Stimulated activated CD8-positive, alpha-beta memory T cell treated with anti-CD3 and anti-CD28 coated beads, Interleukin-15, amount 100 ng/mL, for 48 hours (primary cell): ENCODE measurements at places on chromosomes 1 and 21.

DNA sequence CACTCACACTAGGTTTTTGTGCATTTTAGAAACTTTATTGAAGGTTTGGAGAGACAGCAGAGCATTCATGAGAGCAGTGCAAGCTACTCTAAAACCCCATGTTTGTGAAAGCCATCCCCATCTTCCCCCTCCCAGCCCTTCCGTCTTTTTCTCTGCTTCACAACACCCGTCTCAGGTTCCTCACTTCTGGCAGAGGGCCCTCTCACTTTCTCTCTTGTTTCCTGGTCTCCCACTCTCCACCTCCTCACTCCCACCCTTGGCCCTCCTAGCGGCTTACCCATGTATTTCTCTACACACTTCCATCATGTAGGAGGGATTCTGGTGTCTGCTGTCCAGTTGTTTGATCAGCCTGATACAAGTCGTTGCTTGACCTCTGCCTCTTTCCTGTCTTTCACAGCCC, 92.7 kb downstream of the LRRC8C start:
- DNase-seq, result no peak

DNA sequence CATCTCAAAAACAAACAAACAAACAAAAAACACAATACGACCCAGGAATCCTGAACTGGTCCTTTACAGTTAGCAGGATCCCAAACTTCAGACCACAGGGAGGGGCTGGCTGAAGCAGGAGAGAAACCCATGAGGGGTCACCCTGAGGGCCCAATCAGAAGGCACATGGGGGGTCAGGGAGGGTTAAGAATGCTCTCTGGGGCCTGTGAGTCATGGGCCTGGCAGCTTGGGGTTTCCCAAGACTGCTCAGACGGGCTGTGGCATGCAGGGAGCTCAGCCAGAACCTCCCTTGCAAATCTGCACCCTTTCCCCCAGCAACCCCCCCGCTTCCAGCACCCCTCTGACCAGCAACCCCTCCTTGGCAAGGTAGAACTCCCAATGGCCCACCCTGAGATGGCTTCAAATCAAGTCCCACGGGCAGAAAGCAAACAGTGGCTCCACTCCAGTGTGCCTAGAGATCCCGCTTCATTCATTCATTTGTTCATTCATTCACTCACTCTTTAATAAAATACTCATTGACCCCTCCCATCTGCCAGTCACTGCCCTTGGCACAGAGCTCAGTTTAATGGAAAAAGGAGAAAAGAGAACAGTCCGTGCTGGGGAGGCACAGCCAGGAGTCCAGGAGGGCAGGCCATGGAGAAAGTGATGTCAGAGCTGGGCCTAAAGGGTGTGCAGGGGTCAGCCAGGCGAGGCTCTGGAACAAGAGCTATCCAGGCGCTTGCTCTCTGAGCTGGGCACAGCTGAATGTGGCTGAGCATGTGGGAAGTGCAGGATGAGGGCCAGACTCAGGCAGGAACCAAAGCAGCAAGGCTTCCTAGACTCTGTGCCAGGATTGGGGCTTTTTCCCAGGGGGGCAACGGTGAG, 8.2 kb downstream of the UQCRHL start:
- DNase-seq, result peak; percentile 15

- DNase-seq, result no peak
These were observed 330.0 kb downstream of the BRINP3 start for GRCh38 chr1:190147616-190148015.

- no peak for DNase-seq
These were observed 28.2 kb upstream of the CRNN start for GRCh38 chr1:152442301-152442700.

- no peak for DNase-seq
These were observed 4.5 kb upstream of the ANKRD13C start for GRCh38 chr1:70358921-70359564.

DNA sequence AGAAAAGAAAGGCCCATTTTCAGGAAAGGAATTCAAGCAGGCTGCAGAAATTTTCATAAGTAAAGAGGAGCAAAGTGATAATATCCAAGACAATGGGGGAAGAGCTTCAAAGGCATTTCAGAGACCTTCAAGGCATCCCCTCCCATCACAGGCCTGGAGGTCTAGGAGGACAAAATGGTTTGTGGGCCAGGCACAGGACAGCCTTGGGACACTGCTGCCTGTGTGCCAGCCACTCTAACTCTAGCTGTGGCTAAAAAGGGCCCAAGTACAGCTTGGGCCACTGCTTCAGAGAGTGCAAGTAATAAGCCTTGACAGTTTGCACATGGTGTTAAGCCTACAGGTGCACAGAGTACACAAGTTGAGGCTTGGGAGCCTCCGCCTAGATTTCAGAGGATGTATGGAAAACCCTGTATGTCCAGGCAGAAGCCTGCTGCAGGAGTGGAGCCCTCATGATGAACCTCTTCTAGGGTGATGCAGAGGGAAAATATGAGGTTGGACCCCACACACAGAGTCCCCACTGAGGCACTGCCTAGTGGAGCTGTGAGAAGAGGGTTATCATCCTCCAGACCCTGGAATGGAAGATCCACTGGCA, 51.8 kb upstream of the ZSWIM5 start:
- no peak for DNase-seq

GRCh38 chr1:197706601-197707000, 68.7 kb downstream of the DENND1B start:
- DNase-seq, result no peak
